ENCODE measurements at places on chromosomes 16 and 17.

- DNase-seq = no peak
Measured at GRCh38 chr16:88673716-88674379, 11.0 kb upstream of the MVD start.

DNA sequence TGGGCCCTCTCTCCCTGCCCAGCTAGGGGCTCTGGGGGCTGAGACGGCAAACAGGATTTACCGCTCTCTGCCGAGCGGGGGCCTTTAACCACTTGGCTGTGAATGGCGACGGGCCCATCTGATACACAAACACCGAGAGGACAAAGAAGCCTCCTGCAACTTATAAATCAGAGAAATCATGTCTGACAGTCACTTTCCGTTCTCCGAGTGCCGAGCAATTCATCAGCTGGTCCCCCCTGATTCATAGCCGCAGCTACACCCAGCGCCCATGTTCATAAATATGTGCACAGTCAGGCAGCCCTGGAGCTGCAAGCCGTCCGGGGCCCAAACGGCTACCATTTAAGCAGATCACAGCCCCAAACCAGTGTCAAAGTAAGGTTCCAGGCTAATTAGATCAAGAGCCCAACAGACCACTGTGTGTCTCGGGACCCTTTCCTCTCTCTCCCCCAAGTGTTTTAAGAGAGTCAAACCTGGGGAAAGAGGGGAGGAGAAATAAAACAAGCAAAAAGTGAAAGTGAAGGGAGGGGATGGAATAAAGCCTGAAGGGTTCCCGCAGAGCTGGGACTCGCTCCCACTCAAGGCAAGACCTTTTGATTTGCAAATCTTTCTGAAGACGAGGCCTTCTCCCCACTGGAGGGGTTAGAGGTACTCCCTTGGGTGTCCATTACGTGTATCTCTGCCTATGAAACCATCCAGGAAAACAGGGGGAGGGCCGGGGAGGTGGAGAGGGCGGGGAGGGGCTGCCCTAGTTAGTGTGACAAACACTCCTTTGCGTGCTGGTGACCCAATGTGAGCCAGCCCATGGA, 154.7 kb downstream of the C16orf78 start:
- no peak for DNase-seq

DNA sequence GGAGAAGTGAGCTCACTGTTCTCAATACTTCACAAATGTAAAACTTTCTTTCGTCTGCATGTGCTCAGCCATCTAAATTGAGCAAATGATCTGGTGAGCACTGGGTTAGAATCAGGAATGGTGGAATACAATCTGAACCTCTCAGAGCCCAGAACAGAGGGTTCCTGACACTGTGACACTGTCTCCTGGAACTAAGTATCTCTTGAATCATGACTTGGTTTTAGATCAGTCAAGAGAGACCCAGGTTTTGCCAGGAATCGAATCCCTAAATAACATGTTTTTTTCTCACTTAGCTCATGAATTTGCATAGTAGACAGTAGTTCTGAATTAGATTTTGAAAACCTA, 49.3 kb downstream of the SF3B3 start:
- DNase-seq = no peak

DNA sequence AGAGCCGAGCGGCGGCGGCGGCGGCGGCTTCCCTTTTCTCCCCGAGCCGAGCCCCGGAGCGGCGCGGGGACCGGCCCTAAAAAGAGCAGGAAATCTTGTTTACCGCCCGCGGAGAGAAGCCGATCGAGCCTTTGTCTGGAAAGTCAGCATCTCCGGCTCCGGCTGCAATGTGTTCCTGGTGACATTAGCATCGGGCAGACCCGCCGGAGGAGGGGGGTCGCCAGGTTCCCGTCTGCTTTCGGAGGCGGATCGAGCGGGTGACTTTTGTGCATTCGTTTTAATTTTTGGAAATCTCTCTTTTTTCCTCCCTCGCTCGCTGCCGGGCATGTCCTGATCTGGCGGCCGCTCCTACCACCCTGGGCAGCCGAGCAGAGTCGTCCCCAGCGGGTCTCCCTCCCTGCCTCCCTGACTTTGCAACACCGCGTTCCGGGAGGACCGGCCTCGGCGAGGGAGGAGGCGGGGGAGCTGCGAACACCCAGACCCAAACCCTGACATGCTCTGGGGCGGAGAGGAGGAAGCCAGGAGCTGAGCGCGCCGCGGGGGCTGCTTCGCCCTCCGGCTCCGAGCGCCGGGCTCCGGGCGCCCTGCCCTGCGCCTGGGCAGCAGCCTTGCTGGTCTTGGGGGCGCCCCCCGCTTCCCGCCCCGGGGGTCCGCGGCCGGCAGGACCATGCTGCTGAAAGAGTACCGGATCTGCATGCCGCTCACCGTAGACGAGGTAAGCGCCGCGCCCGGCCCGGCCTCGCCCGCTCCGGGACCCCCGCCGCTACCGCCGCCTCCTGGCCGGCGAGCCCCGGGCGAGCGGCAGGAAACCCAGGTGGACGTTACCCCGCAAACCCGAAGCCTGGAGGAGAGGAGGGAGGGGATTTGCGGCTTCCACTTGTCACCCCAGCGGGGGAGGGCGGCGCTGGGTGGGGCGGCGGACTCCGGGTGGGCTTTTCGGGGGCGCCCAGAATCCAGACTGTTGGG, 690 bp downstream of the PITPNC1 start:
- DNase-seq = no peak

GRCh38 chr17:17225901-17226300, 11.1 kb downstream of the FLCN start:
- DNase-seq = no peak

- no peak for DNase-seq
Measured at GRCh38 chr17:49878931-49879904, 31.3 kb upstream of the TAC4 start.

DNA sequence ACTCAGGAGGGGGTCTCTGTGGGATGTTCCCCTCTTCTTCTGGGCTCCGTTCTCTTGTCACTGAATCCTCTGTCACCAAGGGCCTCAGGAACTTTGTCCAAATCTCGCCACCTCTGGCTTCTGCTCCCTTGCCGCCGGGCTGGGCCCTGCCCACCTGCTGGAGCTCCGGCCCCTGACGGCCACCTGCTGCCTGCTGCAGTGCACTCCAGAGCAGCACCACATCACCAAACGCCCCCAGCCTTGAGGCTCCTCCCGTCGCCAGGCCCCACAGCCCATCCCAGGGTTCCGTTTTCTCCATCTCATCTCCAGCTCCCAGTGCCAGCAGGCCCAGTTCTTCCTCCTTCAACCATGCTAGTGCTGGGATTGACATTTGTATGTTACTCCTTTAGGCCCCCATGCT, 43.6 kb downstream of the FOXL1 start:
- DNase-seq = no peak

- no peak for DNase-seq
Measured at GRCh38 chr16:24652209-24652712, 77.2 kb upstream of the TNRC6A start.

DNA sequence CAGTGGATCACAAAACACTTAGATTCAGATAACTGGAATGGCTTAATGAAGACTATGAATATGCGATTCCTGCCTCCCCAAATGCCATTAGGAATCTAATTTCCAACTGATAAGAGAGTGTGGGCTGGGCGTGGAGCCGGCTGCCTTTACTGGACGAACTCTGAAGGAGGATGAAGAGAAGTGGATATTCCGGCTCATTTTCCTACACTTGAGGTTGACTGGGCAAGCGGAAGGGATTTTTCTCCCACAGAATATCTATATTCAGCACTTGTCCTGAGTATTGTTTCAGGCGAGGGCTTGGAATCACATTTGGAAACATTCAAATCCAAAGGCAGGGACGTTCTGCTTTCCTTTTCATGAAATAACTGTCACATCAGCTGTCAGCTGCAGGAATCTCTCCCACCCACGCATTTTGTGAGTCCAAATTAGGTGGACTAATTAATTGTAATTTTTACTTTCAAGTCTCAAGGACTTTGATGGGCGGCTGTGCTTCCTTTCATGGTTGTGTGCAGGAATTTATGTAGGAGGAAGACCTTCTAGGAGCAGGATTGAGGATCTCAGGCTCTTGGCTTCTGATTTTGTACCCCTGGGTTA, 138.5 kb downstream of the PITPNC1 start:
- no peak for DNase-seq

GRCh38 chr17:43812396-43813265, 20.3 kb downstream of the MPP3 start:
- no peak for DNase-seq

- no peak for DNase-seq
Measured at GRCh38 chr16:1825381-1825863, 1.2 kb downstream of the HAGH start.

DNA sequence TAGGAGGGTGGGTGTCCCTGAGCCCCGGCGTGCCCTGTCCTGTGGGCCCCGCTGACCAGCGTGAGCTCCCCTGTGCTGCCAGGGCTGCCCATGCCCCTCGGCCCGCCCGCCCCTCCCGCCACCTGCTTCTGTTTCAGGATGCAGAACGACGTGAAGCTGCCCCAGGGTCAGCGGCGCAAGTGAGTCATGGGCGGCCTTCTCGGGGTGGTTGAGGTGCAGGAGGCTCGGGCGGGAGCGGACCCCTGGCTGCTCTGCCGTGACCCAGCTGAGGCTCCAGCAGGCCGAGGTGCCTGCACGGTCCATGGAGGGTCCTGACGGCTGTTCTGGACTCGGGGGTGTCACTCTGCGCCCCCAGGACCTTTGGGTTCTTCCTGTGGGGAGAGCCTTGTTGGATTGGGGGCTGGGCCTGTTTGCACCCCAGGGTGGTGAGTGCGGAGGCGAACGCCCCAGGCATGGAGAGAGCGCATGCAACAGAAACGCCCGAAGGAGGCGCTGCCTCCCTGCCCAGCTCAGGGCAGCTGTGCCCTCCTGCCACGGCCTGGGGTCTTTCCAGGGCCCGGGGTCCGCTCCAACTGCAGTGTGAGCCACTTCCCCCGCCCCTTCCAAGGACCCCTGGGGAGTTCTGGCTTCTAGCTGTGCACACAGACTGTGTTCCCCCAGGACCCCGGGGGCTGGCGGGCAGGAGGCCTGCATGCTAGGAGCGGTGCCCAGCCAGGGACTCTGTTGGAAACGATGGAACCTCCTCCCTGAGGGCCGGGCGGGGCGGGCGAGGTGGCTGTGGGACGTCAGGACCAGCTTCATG, 4.0 kb downstream of the SLC25A10 start:
- DNase-seq = no peak

DNA sequence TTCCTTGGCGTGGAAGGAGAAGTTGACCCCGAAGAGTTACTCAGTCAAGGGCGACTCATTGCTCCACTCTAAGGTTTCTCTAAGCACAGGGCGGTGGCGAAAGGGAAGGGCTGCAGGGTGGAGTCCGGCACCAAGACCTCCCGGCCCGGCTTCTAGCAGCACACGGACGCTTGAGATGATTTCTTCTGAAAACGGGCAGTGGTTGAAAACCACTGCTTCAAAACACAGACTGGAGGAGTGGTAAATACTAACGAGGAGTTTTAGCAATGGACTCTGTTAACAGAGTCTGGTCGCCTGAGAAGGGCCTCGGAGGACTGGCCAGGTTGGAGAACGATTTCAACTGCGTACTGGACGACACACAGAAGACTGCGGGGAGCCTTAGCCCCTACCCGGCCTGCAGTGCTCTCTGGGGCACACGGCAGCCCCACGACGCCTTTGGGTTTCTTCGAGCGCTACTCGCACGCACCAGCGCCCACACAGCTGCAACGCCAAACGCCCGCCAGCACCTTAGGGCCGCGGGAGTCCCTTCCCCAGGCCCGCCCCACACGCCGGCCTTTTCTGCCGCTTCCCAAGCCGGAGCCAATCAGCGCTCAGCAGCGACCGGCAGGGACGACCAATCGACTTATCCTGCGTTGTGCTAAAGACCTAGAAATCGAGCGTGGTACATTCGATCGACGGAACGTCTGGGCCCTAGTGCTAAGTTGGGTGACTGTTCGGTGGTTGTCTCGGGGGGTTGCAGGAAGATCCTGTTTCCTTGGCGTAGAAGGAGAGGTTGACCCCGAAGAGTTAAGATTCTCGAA, 14.4 kb upstream of the CA4 start:
- DNase-seq = peak; percentile 64

All from astrocyte of the cerebellum (primary cell).